Stimulated activated CD4-positive, alpha-beta T cell treated with anti-CD3 and anti-CD28 coated beads, Interleukin-15, amount 100 ng/mL, for 24 hours (primary cell): ENCODE measurements at places on chromosomes 2 and 18.

DNA sequence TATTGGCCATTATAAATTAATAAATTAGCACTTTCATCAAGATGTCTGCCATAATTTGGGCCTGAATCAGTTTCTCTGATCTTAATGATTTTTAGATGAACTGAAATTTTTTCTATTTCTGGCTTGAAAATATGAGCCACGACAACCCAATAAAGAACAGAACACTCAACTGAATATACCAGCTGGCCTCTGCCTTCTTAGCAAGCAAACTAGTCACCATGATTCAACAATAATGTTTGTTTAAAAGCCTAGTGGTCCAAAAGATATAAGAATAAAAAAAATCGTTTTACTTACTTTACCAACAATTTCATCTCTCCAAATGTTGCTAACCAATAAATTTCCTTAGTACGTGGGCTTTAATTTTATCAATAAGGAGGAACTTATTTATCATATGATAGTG lies 66.7 kb upstream of the TTN start:
- no peak for DNase-seq

- DNase-seq, result no peak
Measured at GRCh38 chr2:168541858-168542257, 85.8 kb downstream of the CERS6 start.

DNA sequence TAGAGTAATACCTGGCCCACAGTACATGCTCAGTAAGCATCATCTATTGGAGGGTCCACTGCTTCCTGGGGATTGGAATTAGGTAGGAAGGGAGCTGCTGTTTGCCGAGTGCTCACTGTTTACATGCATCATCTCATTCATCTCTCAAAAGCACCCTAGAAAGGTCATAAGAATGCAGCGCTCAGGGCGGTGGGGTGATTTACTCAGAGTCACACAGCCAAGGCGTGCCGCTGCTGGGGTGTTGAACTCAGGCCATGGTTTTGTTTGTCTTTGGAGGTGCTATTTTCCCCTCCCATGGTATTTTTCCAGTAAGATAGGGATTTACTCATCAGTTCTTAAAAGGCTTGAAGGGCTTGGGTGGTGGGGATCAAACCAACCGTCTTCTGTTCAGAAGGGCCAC lies 227.5 kb downstream of the LDLRAD4 start:
- no peak for DNase-seq

DNA sequence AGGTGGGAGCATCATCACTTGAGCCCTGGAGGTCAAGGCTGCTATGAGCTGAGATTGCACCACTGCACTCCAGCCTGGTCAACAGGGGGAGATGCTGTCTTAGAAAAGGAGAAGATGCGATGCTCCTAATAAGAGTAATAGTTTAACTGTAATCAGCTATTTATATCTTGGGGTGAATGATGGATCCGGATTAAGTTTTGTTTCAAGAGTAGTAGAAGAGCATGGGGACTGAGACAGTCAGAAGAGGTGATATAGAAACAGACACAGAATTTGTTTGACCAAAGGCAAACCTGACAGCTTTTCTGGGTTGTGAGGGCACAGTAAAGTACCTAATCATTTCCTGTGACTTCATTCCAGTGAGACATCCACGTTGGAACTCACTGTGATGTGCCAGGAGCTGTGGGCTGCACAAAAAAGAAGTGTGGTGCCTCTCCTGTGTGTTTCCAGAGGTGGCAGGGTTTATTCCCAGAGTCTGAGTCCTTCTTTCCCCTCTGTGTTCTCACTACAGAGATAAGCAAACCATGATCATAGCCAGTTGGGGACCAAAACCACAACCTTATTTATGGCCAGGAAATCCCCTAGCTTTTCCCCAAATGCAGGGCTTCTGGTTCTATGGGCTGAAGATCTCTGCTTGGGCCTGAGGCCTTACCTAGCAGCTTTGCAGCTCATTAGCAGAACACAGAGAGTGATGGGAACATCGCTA lies 113.7 kb downstream of the XRCC5 start:
- peak; percentile 33 for DNase-seq

DNA sequence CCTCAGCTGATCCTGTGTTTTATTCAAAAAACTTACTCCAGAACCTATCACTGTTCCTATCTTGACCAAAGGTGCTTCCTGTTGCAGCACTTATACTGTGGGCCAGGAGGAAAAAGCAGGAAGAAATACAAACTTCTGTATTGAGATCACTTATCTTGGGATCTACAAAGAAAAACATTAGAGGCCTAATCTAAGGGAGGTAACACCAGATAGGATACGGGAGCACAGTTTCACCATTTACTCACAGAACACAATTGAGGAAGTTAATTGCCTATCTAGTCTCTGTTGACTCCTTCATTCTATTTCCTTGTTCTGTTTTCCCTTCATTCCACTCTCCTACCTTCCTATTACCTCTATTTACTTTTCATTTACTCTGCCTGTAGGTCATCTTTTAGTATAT lies 287.2 kb upstream of the LINC00305 start:
- DNase-seq, result no peak

DNA sequence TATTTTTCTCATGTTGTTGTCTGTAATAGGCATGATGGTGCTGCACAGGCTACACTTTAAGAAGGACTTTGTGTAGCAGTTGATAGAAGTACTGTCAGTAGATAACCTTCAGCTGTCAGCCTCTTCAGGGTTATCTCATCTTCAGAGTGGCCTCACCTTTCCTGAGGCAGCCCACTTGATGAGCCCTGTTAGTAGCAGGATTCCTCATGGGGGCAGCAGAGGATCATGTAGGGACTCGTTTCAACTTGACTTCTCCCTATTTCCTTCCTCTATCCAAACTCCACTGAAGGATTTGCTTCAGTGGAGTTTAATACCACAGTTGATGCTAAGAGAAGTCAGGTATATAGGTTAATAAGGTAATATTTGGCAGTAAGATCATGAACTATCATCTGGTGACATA lies 530.3 kb upstream of the FSIP2 start:
- DNase-seq, result peak; percentile 2

GRCh38 chr2:215680605-215681598 lies 245.0 kb upstream of the FN1 start:
- DNase-seq, result peak; percentile 37

DNA sequence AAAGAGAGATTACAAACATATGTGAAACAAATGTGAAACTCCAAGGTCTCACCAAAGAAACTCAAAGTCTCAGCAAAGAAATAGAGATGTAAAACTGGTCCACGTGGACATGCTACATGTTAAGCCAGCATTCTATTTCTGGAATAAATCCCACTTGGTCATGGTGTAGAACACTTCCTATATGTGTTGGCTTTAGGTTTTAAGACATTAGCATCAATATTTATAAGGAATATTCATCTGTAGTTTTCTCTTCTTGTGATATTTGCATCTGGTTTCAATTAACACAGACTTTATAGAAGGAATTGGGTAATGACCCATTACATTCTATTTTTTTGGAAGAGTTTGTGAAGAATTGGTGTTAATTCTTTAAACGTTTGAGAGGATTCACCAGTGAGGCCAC lies 133.1 kb downstream of the COPS8 start:
- DNase-seq, result no peak

- DNase-seq, result no peak
Measured at GRCh38 chr2:128714285-128714684, 395.6 kb upstream of the HS6ST1 start.

DNA sequence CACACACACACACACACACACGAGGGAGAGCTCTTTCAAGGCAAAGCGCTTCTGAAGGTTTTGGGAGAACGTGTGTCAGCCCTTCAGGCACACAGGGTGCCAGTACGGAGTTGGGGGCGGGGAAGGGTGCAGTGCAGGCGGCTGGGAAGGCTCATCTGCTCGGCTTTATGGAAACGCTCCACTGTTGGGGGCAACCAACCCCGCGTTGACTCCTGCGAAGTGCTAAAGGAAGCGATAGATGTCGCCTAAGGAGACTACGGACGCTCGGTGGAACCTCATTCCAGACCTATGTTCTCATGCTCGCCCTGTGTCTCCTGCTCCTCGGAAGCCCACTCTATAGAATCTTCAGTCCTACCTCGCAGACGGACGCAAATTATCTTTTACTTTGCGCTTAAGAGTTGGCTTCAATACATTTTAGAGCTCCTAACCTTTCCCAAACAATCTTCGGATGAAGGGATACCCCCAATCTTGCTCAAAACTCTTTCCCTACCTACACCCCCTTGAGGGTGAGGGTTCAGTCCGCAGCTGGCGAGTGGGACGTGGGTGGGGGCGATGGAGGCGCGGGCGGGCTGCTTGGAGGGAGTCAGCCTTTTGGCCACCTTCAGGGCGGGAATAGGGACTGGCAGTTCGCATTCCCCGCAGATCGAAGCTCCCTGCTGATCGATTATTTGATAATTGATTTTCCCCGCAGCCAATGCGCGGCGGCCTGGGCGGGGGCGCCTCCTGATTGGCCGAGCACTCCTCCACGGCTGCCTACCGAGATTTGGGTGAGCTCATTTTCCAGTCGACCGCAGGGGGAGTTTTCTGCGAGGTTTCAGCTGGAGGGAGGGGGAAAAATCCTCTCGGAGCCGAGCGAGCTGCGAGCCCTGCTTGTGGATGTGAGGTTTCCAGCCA lies 1.9 kb upstream of the MEIS1 start:
- DNase-seq, result peak; percentile 39

- no peak for DNase-seq
Measured at GRCh38 chr2:207412787-207413310, 116.9 kb upstream of the CREB1 start.

DNA sequence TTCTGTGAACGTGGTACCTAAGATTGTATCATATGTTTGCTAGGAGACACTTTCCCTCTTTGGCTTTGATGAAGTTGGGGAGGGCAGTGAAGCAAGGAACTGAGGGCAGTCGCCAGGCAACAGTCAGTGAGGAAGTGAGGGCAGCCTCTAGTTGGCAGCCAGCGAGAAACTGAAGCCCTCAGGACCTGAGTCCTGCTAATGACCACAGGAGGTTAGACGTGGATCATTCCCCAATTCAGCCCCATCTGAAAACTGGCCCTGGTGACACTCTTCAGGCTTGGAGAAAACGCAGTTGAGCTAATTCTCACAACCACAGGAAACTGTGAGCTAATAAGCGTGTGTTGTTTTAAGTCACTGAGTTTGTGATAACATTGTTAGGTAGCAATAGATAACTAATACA lies 84.5 kb upstream of the REG3G start:
- DNase-seq, result no peak

- no peak for DNase-seq
Measured at GRCh38 chr2:60958361-60958760, 59.2 kb upstream of the PEX13 start.
